ENCODE measurements at places on chromosomes 3 and 15.

- DNase-seq = no peak
Measured at GRCh38 chr3:128799653-128800052, 73.7 kb downstream of the RAB7A start.

- DNase-seq = no peak
Measured at GRCh38 chr3:61664105-61664482, 102.7 kb downstream of the PTPRG start.

- no peak for DNase-seq
Measured at GRCh38 chr3:71461114-71461513, 122.4 kb downstream of the FOXP1 start.

DNA sequence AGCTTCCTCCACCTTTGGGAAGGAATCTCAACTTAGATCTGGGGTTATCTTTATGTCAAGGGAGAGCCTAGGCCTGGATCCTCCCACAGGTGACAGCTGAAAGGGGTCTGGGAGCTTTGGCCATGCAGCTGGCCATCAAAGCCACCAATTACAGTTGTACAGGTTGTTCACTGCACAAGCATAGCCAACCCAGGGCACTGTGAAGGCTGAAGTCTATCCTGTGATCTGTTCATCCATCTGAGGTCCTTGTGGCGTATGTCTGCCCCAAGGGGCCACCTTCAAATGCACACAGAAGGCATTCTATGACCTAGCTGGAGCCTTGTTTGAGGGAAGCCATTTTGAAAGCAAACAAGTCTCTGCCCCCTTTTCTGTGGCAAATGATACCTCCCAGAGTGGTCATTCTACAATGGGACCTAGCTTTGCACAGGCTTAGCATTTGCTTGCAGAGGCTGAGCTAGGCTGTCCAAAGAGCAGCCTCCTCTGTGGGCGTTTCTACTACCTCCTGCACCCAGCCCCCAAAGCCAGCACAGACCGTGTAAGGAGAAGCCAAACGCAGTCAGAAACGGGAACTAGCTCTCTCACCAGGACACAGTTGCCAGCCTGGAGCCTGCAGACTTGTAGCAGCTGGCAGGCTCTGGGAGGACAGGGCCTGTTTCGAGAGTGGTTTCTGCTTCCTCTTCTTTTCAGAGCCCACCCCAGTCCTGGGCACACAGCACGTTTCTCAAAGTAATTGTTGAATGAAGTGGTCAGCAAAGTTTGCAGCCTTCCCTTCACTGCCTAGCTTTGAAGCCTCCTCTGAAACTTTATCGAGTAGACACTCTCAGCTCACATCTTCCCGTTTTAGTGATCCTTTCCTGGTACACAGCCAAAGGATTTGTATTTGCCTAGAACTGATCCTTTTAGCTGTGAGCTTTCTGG is 157.3 kb upstream of the SMAD3 start:
- no peak for DNase-seq

- no peak for DNase-seq
Measured at GRCh38 chr3:64049832-64050231, 26.5 kb upstream of the PSMD6 start.

Measured in stimulated activated naive CD8-positive, alpha-beta T cell treated with anti-CD3 and anti-CD28 coated beads, Interleukin-15, amount 100 ng/mL, for 72 hours (primary cell).